CD4-positive, alpha-beta T cell treated with Interleukin-1 beta for 1 hour (primary cell): ENCODE measurements at places on chromosomes 5 and 9.

DNA sequence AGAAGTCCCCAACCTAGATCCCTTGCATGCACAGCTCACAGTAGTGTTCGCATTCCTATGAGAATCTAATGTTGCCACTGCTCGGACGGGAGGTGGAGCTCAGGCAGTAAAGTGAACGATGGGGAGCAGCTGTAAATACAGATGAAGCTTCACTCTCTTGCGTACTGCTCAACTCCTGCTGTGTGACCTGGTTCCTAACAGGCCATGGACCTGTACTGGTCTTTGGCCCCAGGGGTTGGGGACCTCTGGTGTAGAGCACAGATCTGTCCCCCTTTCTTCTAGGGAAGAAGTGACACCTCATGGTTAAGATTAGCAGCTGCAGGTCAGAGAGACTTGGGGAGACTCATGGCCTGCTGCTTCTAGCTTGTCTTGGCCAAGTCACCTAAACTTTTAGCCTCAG, 7.1 kb downstream of the ARHGEF28 start:
- no peak for DNase-seq

DNA sequence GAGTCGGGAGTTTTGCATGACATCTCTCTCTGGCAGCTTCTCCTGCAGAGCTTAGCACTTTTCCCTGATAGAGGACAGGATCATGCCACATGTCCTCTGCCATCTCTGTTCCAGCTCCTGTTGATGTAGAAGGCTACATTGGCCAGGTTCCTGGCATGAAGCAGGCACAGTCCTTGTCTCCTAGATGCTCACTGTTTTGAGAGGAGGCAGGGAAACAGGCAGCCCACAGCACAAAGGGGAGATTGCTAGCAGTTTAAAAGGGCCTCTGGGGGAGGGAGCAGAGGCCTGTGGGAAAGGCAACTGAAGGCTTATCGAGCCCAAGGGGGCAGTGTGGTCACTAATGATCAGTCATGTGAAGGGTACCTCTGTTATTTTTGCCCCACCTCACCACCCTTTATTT, 10.7 kb downstream of the ARHGAP26 start:
- no peak for DNase-seq

- DNase-seq, result no peak
Measured at GRCh38 chr9:121915304-121915625, 177.8 kb downstream of the TTLL11 start.

GRCh38 chr5:159566832-159567231, 236.5 kb upstream of the IL12B start:
- DNase-seq, result no peak
